ENCODE measurements at places on chromosomes 1 and 21.

DNA sequence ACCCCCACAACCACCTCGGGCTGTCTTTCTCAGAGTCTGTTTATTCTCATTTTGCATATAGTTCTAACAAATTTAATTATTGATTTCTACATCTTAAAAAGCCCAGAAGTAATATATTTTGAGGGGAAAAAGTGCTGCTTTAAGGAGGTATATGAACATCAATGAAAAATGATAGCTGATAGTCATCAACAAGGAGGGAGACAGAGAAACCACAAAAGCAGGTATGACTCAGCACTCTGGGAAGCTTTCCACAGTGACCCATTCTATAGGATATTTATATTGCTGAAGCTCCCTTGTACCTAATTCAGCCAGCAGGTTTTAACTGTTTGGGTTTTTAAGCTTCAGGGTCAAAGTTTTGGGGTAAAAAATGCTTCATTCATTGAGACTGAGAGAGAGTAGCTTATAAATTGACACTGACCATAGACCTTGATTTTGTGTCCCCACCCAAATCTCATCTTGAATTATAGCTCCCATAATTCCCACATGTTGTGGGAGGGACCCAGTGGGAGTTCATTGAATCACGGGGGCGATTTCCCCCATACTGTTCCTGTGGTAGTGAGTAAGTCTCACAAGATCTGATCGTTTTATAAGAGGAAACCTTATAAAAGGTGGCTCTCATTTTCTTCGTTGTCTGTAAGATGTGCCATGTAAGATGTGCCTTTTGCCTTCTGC is 27.4 kb downstream of the VANGL1 start:
- peak; percentile 50 for DNase-seq

- DNase-seq, result no peak
Observed at GRCh38 chr21:45549626-45550463, 7.6 kb upstream of the SLC19A1 start.

- DNase-seq, result no peak
Observed at GRCh38 chr1:1004780-1005697, 5.1 kb upstream of the HES4 start.

DNA sequence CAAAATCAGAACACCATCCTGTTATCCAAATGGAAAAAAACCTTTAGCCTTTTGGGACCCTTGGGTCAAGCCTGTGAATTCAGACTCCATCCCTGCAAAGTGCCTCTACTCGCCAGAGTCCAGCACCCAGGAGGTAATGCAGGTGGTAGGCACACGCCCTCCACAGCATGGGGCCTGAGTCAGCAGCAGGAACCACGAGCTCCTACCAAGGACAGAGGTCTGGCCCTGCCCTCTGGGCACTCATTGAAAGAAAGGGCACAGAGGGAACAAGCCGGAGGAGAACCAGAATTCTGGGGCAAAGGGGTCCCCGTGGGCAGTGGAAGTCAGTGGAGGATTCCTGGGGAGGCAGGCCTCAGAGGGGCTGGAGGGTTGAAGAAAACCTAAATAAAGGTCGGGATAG is 438.1 kb downstream of the NPHP4 start:
- no peak for DNase-seq

DNA sequence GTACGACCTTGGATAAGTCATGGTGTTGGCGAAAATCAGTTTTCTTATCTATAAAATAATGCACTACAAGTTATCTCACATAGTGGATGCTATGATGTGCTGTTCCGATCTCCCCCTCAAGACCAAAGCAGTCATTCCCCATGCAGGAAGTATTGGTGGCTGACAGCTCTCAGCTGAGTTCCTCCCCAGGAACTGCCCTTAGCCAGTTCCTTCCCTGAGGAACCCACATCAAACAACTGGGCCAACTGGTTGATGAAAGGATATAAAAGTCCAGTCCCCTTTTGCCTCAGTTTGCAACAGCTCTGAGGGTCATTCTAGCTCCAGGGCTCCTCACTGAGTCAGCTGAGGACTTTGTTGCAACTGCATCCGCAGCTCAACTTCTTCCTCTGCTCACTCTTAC is 16.1 kb upstream of the SLAMF1 start:
- DNase-seq, result no peak

- DNase-seq, result no peak
Observed at GRCh38 chr1:50812346-50812745, 147.7 kb downstream of the FAF1 start.

GRCh38 chr1:94037392-94038229 is 83.3 kb downstream of the ABCA4 start:
- DNase-seq, result no peak

- no peak for DNase-seq
Observed at GRCh38 chr1:81489372-81489934, 311.3 kb upstream of the ADGRL2 start.

- DNase-seq, result no peak
Observed at GRCh38 chr1:167635156-167635648, 5.2 kb downstream of the RCSD1 start.

GRCh38 chr21:36730291-36731281 is 31.7 kb downstream of the SIM2 start:
- DNase-seq, result no peak

DNA sequence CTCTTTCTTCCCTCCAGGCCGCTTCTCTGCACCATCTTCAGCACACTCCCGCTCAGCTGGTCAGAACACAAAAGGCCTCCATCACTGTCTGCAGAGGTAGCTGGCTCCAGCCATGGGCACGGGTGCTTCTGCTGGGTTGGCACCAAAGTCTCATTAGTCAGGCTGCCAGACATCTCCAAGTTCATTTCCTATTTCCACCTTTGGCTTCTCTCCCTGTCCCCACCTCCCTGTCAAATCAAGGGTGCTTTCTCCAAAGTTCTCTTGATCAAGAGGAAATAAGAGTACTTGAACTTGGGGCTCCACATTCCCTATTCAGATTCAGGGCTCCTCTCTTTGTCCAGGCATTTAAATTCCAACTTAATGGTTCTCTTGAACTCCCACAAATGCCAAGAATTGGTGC is 33.9 kb upstream of the GRIK3 start:
- no peak for DNase-seq

DNA sequence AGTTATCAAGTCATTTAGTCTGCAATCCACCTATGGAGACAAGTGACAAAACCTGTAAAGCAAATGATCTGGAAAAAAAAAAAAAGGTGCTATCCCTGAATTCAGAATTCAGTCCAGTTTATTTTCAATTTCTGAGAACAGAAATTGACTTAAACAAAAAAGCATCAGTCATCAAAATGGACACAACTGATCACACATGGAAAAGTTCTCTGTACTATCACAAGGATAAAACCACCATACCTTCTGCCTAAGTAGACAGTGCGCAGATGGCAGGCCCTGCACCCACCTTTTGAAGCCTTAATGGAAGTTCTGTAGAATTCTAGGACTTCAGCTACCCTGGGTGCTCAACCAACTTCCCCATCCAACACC is 3.5 kb downstream of the PABPC4 start:
- DNase-seq, result no peak

- no peak for DNase-seq
Observed at GRCh38 chr1:33814166-33814565, 49.7 kb upstream of the HMGB4 start.

GRCh38 chr1:26530895-26531598 is 1.5 kb downstream of the RPS6KA1 start:
- DNase-seq, result peak; percentile 71

GRCh38 chr1:54623216-54624007 is at the start of gene FAM151A:
FAM151A (minus strand) TSS chr1:54623525; CDS start chr1:54623395, 130 bp downstream.
- no peak for DNase-seq

DNA sequence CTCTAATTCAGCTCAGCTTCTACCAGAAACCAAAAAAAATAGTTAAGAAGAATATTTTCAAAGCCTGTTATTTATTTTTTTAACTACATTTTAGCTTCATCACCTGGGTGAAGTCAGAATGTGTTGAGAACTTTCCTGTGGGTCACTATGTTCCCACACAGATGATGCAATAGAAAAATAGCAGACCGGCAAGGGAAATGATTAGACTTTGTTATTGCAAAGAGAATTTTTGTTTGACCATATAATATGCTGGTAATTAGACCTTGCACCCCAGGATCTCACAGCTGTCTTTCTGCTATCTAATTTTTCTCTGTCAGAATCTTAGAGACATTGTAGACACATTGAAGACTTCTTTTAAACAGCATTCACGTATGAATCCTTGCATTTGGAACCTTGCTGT is 299.3 kb downstream of the TBX15 start:
- DNase-seq, result no peak

DNA sequence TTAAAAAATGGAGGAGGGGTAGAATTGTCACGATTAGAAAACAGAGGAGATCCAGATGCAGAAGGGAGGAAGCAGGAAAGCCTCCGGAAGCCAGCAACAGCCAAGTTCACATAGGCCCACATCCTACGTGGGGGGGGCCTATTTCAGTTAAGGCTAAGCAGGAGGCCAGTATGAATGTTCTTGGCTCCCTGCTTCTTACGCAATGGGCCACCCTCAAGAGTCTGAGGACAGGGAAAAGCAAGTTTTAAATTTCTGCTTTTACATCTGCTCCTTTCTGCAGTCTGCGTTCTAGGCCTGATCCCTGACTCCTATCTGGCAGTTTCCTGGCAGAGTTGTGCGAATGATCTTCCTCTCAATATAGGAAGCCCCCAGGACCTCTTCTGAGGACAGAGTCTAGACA is 30.6 kb downstream of the RABIF start:
- no peak for DNase-seq

DNA sequence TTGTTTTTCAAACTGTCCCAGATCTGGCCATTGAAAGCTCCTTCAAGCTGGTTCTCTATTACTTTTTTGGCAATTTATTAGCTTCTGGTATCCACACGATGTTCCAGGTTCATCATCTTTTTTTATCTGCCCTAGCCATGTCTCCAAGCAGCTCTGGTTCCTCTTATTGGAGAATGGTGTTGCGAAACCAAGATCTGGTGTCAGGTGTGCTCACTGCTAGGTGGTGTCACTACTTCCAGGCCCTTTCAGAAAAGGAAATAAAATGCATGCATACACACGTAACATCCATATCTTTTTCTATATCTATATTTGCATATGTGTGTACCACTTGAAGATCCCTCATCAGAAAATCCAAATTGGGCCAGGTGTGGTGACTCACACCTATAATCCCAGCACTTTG is 53.3 kb downstream of the GATAD2B start:
- DNase-seq, result no peak

All from T1000 (cell line).